ENCODE measurements at places on chromosomes 2 and 18. TPM values are rescaled to one million over a fixed set of nuclear protein-coding genes. Genes with fewer than 3 reads are reported as not detected.

DNA sequence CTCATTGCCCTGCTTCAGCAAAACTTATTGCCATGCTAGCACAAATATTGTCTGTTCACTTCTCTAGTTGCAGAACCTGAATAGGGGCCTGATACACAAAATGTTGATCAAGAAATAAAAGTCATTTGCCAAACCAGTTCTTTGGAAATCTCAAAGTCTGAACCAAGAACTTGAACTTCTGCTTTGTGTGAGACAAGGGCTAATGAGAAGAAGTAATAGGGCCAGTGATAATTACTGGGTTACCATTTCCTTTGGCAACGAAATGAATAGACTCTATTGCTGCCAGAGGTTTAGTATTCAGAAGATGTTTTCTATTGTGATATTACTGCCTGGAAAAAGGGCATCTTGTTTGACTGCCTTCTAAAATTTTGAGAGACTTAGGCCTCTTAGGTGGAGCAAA, 35.0 kb downstream of the TMEFF2 start:
- H3K27ac ChIP-seq, result no peak overlapping the region
- H3K4me1 ChIP-seq, result peaks cover 15% of the 10 kb centered on the region
- no peak overlapping the region for H3K4me3 ChIP-seq
- H3K36me3 ChIP-seq, result no peaks in the 10 kb centered on the region
- DNase-seq, result no peak
- no peaks in the 10 kb centered on the region for H3K27me3 ChIP-seq

Gene TSHZ1
- total RNA-seq, result 5.7 TPM

GRCh38 chr2:50647381-50647780, 384.6 kb downstream of the NRXN1 start:
- no peak overlapping the region for H3K4me3 ChIP-seq
- no peaks in the 10 kb centered on the region for H3K4me1 ChIP-seq
- H3K27ac ChIP-seq, result no peak overlapping the region
- no peaks in the 10 kb centered on the region for H3K36me3 ChIP-seq
- H3K27me3 ChIP-seq, result no peaks in the 10 kb centered on the region
- DNase-seq, result no peak

Gene PRKAG3
- total RNA-seq, result not detected

Gene BUB1
- 48.2 TPM for total RNA-seq

DNA sequence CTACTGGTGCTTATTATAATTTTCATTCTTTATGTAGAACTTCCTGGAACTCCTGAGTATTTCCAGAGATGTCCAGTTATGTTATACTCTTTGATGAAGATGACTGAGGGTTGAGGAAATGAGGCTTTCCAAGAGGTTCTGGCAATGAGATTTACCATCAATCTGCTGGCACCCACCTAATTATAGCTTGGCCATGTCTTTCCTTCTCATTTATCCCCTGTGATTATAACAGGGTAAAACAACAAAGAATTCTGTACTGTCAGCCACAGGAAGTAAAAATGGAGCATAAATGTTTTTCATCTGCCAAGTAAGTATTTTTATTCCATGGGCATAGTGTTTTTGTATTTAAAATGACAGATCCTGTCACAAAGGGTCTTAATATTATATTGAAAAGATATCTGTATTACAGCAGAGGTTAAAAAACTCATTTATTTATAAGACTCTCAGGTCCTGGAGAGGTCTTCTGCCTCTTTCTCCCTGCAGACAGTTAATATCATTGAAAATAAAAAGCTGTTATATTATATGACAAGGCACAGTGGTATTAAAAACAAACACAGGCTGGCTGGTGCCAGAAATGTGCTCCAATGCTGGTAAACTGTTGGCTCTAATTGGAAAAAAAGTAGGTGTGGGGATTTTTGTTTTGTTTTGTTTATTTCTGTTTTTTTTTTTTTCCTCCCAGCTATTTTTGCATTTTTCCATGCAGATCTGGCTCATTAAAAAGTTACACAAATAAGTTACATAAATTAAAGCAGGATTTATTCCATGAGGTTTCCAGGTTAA, 1764.1 kb upstream of the CELF4 start:
- no peaks in the 10 kb centered on the region for H3K36me3 ChIP-seq
- H3K4me1 ChIP-seq, result no peaks in the 10 kb centered on the region
- H3K27me3 ChIP-seq, result no peaks in the 10 kb centered on the region
- no peak overlapping the region for H3K4me3 ChIP-seq

Gene REG3G
- not detected for total RNA-seq

Gene EFHD1
- not detected for total RNA-seq

DNA sequence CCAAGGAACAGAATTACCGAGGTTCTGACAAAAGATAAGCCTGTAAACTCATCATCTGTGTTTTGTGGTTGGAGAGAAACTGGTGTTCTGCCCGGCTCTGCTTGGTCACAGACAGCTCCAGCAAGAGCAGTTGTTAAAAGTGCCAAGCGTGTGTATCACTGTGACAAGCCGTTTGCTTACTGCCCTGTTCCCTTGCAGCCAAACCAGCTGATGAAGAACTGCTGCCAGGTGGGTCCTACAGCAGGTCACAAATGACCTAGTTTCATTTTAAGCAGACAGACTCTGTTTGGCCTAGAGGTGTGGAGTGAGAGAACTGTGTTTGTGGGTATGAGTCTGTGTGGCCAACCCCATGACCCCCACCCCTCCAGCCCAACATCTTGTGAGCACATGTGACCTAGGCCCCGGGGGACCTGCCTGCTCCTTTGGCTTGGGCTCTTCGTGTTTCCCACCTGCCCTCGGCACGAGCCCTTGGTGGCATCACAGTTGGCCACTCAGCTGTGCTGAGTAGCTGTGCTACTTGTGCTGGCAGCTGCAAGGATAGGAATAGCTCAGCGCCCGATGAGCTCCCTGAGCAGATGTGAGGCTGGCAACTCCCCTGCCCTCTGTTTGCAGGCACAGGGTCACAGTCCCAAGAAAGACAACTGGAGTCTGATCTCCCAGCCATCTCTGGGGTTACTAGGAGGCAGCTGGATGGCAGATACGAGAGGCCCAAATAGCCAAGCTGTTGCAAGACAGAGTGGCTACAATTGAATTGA, 9.7 kb downstream of the OXER1 start:
- H3K27ac ChIP-seq, result no peak overlapping the region
- no peak for DNase-seq
- peaks cover 31% of the 10 kb centered on the region for H3K4me1 ChIP-seq
- H3K4me3 ChIP-seq, result no peak overlapping the region

Gene CYS1
- 0.54 TPM for total RNA-seq

DNA sequence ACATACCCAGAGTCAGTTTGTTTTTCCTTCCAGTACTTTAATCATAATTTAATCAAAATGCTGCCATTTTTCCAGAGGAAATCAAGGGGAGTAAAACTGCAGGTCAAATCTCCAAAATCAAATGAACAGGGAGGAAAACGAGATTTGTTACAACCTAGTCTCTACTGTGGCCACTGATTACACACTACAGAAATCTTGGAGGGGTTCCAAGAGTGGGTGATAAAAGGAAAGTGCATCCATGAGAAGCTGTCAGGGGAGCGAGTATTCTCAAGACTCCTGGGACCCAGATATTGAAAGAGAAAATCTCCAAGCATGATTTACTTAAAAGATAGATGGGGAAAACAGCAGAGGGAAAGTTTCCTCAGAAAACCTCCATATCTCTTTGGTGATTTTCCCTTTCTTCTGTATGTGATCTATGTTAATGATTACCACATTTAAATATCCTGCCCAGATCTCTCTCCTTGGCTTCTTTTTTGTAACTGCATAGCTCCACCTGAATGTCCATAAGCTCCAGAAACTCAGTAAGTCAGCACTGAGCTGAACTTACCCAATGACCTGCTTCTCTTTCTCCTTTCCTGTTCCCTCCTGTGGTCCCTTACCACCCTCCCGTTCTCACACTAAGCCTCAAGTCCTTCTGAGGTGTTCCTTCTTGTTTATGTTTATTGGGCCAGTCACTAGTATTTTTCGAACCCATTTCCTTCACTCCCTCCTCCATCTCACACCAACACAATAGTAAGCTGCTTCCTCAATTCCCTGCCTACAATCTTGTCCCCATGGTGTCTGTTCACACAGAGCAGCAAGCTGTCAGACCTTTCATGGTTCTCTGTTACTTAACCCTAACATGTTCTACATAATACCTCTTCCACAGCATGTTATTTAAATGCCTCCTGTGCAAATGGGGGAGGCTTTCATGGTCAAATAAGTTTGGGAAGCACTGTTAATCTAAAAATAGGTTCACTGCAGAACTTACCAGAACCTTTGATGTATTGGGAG, 73.9 kb upstream of the TWSG1 start:
- no peak overlapping the region for H3K27ac ChIP-seq
- no peak for DNase-seq
- peaks cover 10% of the 10 kb centered on the region for H3K36me3 ChIP-seq
- H3K4me3 ChIP-seq, result no peak overlapping the region
- H3K4me1 ChIP-seq, result no peaks in the 10 kb centered on the region

- no peak overlapping the region for H3K4me3 ChIP-seq
- no peak for DNase-seq
- H3K4me1 ChIP-seq, result peaks cover 4% of the 10 kb centered on the region
Measured at GRCh38 chr2:68506170-68506569, 38.8 kb downstream of the APLF start.
